ENCODE measurements at places on chromosomes 1 and 21. TPM values are rescaled to one million over a fixed set of nuclear protein-coding genes. Genes with fewer than 3 reads are reported as not detected.

DNA sequence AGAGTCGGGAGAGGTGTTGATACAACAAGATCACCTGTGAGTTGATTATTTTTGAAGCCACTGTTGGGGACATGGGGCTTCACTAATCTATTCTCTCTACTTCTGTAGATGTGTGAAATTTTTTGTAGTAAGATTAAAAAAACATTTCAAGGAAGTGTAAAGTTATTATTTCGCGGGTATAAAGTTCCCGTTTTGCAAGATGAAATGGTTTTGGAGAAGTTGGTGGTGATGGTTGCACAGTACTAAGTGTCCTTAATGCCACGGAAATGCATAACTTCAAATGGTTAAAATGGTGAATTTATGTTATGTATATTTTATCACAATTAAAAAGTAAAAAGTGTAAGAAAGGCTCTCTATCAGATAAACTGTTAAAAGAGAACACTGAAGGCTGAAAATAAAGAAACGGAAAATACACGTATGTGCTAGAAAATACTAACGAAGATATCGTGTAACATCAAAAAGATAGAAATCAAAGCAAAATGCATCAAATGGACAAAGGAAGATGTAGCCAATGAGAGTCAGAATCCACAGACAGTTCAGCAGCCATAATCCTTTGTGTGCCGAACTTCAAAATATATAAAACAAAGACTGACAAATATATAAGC lies 2.9 kb upstream of the ITGB2 start:
- no peak for DNase-seq

Gene FAM131C
- total RNA-seq, result 0.43 TPM

Gene RAB42
- 0.97 TPM for total RNA-seq

Gene KRTAP25-1
- not detected for total RNA-seq

Gene S100A7
- total RNA-seq, result not detected

GRCh38 chr21:33230545-33231324 lies 997 bp downstream of the IFNAR2 start:
- DNase-seq, result peak; percentile 16

GRCh38 chr1:180670681-180671080 lies 38.9 kb downstream of the XPR1 start:
- no peak for DNase-seq

DNA sequence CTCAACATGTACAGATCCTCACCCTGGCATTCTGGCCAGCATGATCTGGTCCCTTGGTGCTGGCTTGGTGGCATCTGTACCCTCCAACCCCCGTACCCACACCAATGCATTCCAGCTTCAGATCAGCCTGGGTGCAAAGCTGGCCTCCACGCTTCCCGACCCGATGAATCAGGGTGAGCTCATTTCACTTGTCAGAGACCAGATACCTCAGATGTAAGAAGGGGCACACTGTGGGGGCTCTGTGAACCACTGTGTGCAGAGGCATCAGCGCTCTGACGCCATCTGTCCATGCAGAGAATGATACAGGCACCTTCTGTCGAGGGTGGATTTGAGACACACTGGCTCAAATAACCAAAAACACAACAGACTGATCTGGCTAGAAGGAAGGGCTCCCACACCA lies 76.6 kb downstream of the DMRTB1 start:
- no peak for DNase-seq

Gene TCHHL1
- not detected for total RNA-seq

GRCh38 chr1:201245082-201245481 lies 38.2 kb upstream of the PKP1 start:
- no peak for DNase-seq

DNA sequence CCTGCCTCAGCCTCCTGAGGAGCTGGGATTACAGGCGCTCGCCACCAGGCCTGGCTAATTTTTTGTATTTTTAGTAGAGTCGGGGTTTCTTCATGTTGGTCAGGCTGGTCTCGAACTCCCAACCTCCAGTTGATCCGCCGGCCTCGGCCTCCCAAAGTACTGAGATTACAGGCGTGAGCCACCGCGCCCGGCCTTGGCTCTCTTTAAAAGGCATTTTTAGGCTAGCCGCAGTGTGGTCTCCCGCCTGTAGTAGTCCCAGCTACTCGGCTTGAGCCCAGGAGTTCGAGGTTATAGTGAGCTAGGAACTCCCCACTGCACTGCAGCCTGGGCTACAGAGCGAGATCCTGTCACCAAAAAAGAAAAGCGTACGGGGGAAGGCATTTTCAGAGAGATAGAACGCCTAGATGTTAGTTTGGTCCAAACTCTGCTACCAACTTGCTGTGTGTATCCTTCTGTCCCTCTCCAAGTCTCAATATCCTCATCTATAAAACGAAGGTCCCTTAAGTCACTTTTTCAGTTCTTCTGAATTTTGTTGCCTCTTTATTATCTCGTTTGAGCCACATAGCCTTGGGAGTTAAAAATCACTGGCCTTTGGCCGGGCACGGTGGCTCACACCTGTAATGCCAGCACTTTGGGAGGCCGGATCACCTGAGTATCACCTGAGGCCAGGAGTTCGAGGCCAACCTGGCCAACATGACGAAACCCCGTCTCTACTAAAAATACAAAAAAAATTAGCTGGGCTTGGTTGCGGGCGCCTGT lies 734 bp downstream of the MED18 start:
- peak; percentile 45 for DNase-seq

Measured in HT-29 (cell line).